Smooth muscle cell of the umbilical artery (primary cell): ENCODE measurements at places on chromosomes 7 and 10. TPM values are rescaled to one million over a fixed set of nuclear protein-coding genes. Genes with fewer than 3 reads are reported as not detected.

Gene C10orf62
- total RNA-seq: 0.23 and 0.30 TPM in 2 replicates

Gene RFC2
- total RNA-seq: 6.2 and 12.9 TPM in 2 replicates

Gene OPALIN
- total RNA-seq: not detected in 2 replicates

Gene TEX36
- not detected in 2 replicates for total RNA-seq

Gene CHAT
- not detected in 2 replicates for total RNA-seq

Gene DMBT1
- not detected in 2 replicates for total RNA-seq

Gene PTF1A
- not detected in 2 replicates for total RNA-seq

Gene HECW1
- total RNA-seq: not detected in 2 replicates

Gene TUBB8
- total RNA-seq: not detected in 2 replicates

Gene CFTR
- not detected in 2 replicates for total RNA-seq

Gene HABP2
- not detected in 2 replicates for total RNA-seq

Gene NRG3
- under 0.01 TPM in 1 of 2 replicates, not detected in the other for total RNA-seq

Gene FXYD4
- total RNA-seq: not detected in 2 replicates

Gene TDRD1
- total RNA-seq: 0.05 TPM in 1 of 2 replicates, not detected in the other

Gene POT1
- 33.3 and 34.4 TPM in 2 replicates for total RNA-seq

Gene GHRHR
- not detected in 2 replicates for total RNA-seq

Gene UBTD1
- total RNA-seq: 29.7 and 34.0 TPM in 2 replicates

Gene HSPB1
- total RNA-seq: 42.8 and 52.2 TPM in 2 replicates

Gene CPVL
- 0.23 and 0.30 TPM in 2 replicates for total RNA-seq

Gene SYT15B
- total RNA-seq: 0.05 and 1.5 TPM in 2 replicates

Gene ACSM6
- not detected in 2 replicates for total RNA-seq

Gene PDE6C
- total RNA-seq: not detected in 2 replicates

Gene COL13A1
- 17.2 and 25.7 TPM in 2 replicates for total RNA-seq

Gene PAPSS2
- 149 and 233 TPM in 2 replicates for total RNA-seq

Gene RBAK
- 9.5 and 11.7 TPM in 2 replicates for total RNA-seq

Gene DCLRE1A
- 4.2 and 6.3 TPM in 2 replicates for total RNA-seq

Gene CTAGE15
- total RNA-seq: not detected in 2 replicates

Gene EIF5AL1
- total RNA-seq: 0.30 and 0.46 TPM in 2 replicates

Gene RBP4
- total RNA-seq: 0.09 and 0.30 TPM in 2 replicates

Gene NYAP1
- total RNA-seq: 0.83 and 1.2 TPM in 2 replicates

Gene ASB15
- not detected in 2 replicates for total RNA-seq

Gene TMEM176A
- not detected in 2 replicates for total RNA-seq

Gene FOXK1
- total RNA-seq: 25.5 and 46.5 TPM in 2 replicates

Gene FAM25G
- total RNA-seq: not detected in 2 replicates
